ENCODE measurements at places on chromosomes 1 and 21.

- peak; percentile 37 for DNase-seq
Measured at GRCh38 chr1:224700918-224701531, 84.9 kb downstream of the CNIH3 start.

DNA sequence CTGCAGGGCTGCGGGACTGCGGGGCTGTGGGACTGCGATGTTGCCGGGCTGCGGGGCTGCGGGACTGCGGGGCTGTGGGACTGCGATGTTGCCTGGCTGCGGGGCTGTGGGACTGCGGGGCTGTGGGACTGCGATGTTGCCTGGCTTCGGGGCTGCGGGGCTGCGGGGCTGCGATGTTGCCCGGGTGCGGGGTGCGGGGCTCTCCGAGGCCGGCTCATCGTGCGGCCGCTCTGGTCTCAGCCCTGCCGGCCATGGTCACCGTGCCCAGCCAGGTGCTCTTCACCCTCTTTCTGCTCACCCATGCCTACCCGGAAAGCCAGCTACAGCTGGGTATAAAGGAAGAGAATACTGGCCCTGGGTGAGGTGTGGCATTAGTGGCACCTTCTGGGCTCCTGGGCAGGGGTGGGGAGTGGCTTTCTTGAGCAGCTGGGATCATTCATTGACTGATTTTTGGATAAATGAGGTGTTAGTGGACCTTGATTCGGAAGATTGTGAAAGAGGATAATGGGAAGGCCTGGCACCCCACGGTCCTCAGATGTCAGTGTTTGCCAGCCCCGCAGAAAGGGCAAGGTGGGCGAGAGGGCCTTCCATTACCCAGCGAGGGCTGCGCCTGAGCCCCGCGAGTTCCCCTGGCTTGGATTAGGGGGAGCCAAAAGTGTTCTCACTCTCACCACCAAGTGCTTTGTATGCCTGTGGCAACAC is 36.3 kb downstream of the COQ8A start:
- DNase-seq = no peak

DNA sequence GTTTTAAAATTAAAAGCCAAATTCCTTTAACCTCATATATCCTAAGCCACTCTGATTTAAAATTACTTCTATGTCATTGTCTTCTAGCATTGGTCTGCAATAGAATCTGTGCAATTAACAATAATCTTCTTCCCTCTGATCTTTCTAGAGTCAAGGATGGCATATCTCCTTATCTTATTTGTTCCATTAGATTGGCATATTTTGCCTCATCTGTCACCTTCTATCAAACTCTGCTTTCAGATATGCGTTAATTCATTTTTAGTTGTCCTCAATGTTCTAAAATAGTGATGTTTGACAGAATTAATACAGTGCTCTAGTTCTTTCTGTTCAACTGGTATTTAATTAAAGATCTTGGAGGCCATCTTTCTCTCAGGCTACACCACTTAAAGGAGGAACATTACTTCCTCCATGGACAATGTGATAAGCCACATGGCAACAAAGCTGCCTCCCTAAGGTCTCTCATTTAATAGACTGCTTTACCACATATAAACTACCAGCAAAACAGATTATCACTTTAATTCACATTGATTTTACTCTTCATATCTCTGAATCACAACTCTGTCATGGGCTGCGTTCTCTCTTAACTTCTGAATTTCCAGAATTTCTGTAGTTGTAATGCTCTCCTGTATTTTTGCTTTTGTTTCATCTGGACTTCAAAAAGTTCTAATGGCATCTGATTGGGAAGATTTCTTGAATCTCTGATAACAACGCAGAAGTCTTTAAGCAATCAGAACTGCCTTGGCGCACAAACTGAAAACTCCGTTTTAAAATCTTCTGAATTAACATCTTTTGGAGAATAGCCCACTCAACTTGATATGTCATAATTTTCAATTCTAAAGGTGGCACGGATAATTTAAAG is 2.8 kb downstream of the NRIP1 start:
- DNase-seq = no peak

GRCh38 chr1:177119311-177119710 is 45.2 kb downstream of the ASTN1 start:
- DNase-seq = no peak

DNA sequence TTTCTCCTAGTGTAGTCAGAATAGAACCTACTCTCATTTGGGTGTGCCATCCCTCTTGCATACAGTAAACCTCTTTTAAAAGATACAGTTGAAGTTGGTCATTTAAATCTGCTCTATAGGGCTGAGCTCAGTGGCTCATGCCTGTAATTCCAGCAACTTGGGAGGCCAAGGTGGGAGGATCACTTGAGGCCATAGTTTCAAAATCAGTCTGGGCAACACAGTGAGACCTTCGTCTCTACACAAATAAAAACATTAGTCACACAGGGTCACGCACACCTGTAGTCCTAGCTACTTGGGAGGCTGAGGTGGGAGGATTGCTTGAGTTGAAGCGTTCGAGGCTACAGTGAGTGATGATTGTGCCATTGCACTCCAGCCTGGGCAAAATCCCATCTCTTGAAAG is 183.8 kb downstream of the LHX8 start:
- DNase-seq = no peak

- DNase-seq = no peak
Measured at GRCh38 chr1:201245082-201245481, 38.2 kb upstream of the PKP1 start.

DNA sequence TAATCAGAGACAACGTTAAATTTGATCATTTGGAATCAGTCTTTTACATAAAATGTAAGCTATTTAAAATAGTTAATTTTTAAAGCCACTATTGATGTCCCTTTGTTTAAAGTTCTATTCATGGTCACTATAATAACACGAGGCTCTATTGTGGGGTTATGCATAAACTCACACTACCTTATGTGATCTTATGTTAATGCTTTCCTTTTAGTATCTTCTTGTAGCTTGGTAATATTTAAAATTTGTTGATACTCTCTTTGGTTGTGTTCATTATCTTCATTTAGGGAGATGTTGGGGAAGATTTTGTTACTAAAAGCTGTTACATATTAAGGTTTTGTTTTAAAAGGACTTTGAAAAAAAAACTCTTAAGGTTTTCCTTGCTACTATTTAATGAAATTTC is 1.2 kb downstream of the B3GALT2 start:
- no peak for DNase-seq

DNA sequence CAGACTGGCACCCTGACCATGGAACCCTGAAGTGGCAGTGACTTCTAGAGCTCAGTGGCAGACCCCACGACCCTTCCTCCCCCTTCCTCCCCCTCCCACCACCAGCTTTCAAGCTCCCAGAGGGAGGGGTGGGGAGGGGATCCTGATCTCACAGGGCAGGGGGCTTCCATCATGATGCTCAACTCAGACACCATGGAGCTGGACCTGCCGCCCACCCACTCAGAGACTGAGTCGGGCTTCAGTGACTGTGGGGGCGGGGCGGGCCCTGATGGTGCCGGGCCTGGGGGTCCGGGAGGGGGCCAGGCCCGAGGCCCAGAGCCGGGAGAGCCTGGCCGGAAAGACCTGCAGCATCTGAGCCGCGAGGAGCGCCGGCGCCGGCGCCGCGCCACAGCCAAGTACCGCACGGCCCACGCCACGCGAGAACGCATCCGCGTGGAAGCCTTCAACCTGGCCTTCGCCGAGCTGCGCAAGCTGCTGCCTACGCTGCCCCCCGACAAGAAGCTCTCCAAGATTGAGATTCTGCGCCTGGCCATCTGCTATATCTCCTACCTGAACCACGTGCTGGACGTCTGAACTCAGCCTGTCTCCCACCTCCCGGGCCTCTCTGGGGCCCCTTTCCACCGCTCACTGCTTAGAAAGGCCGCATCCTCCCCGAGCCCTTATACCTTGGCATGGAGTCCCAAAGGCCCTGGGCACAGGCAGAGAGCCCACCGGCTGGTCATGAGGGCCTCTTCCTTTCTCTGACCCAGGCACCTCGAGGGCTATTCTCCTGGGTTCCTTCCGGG is 3.9 kb downstream of the NHLH1 start:
- DNase-seq = no peak

DNA sequence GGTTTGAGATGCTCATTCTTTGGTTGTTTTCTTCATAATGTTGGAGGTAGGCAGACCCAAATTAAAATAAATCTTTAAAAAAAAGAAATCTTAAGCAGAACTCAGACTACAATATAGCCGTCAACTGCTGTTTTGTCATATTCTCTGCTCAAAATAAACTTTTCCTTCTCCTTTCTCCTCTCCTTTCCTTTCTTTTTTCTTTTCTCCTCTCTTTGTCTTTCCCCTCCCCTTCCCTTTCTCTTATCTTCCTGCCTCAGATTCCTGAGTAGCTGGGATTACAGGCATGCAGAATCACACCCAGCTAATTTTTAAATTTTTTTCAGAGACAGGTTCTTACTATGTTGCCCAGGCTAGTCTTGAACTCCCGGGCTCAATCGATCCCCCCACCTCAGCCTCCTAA is 24.8 kb upstream of the MTF1 start:
- no peak for DNase-seq

- DNase-seq = no peak
Measured at GRCh38 chr1:27342778-27343638, 1.2 kb downstream of the SYTL1 start.

DNA sequence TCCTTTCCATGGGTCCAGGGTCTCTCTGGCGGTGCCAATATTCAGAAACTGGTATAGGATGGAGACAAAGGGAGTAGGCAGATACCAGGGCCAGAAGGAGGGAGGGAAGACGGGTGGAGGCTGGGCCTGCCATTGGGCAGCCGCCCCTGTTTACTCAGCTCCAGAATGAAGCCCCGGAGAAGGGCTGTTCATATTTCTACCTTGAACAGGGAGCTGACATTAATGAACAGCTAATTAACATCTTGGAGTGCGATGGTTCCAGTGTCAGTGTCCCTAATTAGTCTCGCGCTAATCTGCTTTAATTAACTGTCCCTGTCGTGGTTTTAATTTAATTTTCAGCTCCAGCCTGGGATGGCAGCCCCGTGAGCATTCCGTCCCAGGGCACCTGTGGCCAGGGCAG is 113.8 kb downstream of the EPHB2 start:
- DNase-seq = no peak

- DNase-seq = peak; percentile 92
Measured at GRCh38 chr1:16267690-16268180, 30.8 kb upstream of the CPLANE2 start.

GRCh38 chr1:114108751-114109255 is 44.9 kb downstream of the SYT6 start:
- no peak for DNase-seq

DNA sequence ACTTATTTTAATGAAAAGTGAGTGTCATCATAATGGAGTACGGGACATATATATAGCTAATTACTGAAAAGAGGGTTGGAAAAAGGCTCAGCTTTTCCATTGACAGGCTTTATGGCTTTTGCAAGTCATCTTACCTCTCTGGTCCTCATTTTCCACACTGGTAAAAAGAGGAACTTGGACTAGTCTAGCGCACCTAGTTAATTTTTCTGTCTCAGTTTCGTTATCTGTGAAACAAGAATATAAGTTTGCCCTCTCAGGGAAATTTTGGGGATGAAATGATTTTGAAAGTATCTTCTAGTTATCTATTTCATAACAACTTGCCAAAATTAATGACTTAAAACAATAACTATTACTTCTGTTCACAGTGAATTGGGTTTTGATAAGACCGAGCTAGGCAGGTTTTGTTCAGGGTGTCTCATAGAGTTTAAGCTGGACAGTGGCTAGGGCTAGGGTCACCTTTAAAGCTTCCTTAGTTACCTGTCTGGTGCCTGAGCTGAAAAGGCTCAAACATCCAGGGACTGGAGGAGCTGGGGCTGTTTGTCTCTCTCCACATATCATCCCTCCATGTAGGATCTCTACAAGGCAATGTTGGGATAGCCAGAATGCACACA is 91.7 kb downstream of the TYW3 start:
- no peak for DNase-seq

- DNase-seq = no peak
Measured at GRCh38 chr1:7912743-7913557, 27.7 kb downstream of the TNFRSF9 start.

All from HAP-1 (cell line).